ENCODE measurements at places on chromosomes 13 and 19.
A peak's percentile ranks its signal among the peaks of the same experiment; 100 is the strongest.

- DNase-seq, result no peak
Measured at GRCh38 chr19:30118221-30118620, 176.2 kb downstream of the URI1 start.

- DNase-seq, result no peak
Measured at GRCh38 chr19:13781547-13781946, 7.3 kb downstream of the C19orf53 start.

- DNase-seq, result no peak
Measured at GRCh38 chr19:35074426-35075201, 33.1 kb downstream of the HPN start.

DNA sequence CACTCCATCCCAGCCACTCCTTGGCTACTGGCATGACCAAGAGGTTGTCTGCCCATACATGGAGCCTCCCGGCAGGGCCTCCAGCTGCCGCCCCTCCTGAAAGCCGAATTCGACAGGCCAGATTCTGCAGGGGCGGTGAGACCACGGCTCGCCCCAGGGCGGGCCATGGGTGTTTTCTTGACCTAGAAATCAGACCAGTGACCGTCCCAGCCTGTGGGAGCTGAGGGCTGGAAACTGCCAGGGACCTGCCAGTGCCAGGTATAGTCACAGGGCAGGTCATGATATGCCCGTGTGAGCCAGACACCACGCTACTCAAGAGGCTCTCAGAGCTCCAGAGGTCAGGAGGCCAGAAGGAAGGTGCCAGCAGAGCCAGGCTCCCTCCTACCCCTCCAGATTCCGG, 16.8 kb downstream of the DAPK3 start:
- no peak for DNase-seq

DNA sequence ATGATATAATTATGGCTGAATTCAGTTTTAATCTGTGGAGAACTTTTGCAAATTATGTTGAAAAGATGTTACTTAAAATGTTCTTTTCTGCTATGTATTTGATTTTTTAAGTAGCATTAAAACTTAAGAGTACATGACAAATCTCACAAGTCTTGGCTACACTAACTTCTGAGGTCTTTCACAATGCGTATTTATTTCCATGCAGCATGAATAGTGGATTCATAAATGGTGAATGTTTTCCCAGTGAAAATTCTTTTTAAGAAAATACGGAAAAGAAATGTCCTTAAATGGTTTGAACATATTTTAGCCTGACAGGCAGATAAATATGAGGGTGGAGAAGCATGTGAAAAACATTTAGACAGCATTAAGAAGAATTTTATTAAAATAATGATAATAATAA, 30.2 kb downstream of the GARRE1 start:
- no peak for DNase-seq

DNA sequence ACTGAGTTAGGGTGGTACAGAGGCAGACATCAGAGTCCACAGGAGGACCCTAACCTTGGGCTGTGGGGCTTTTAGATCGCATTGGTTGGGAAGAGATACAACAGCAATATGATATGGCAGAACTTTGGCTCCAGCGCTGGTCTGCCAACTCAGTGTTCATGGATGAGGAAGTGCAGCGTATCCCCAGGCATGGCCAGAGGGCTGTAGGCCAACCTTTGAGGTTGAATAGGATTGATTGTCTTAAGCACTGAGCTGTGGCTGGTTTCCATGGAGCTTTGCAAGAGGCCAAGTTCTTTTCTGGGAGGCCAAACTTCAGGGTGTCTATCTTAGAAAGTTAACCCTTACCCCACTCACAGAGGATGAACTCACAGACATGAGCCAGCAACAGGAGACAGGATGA, 144.1 kb upstream of the TMTC4 start:
- DNase-seq, result no peak

- no peak for DNase-seq
Measured at GRCh38 chr13:102703726-102704035, 8.8 kb upstream of the METTL21C start.

- no peak for DNase-seq
Measured at GRCh38 chr19:44973982-44974735, 19.0 kb downstream of the CLPTM1 start.

DNA sequence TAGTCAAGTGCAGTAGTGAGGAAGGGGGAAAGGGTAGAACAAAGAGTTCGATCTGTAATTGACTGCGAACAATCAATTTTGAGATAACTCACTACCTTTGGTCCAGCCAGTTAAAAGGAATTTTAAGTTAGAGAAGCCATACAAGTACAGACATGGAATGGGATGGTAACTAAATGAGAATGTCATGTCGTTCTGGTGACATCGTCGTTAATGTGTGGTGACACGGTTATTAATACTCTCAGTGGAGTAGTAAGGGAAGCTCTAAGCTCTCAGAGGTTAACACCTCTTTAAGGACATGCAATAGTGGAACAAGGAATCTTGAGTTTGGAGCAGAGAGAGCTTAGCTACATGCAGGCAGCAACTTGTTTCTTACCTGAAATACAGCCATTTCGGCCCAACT, 154.9 kb upstream of the KLF12 start:
- no peak for DNase-seq

- DNase-seq, result no peak
Measured at GRCh38 chr19:16404396-16404795, 67.4 kb downstream of the EPS15L1 start.

- DNase-seq, result no peak
Measured at GRCh38 chr19:58546019-58546530, 2.2 kb downstream of the TRIM28 start.

DNA sequence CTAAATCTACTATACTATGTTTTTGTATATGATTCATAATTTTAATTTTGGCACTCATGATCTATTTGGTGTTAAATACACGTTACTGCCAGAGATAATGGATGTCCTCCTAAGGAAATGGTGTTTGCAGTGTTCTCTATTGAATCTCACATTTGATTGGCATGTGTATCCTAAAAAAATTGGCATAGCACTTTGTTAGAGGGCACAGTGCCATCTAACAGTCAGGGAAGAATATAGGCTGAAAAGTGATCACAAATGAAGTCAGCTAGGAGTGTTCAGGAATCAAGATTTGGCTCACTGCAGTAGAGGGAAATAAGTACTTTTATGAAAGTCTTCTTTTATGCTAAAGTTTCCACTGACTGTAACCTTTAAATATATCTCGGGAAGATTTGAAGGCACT, 624.6 kb downstream of the GPC6 start:
- DNase-seq, result no peak

- no peak for DNase-seq
Measured at GRCh38 chr13:79389026-79389425, 17.0 kb downstream of the RBM26 start.

DNA sequence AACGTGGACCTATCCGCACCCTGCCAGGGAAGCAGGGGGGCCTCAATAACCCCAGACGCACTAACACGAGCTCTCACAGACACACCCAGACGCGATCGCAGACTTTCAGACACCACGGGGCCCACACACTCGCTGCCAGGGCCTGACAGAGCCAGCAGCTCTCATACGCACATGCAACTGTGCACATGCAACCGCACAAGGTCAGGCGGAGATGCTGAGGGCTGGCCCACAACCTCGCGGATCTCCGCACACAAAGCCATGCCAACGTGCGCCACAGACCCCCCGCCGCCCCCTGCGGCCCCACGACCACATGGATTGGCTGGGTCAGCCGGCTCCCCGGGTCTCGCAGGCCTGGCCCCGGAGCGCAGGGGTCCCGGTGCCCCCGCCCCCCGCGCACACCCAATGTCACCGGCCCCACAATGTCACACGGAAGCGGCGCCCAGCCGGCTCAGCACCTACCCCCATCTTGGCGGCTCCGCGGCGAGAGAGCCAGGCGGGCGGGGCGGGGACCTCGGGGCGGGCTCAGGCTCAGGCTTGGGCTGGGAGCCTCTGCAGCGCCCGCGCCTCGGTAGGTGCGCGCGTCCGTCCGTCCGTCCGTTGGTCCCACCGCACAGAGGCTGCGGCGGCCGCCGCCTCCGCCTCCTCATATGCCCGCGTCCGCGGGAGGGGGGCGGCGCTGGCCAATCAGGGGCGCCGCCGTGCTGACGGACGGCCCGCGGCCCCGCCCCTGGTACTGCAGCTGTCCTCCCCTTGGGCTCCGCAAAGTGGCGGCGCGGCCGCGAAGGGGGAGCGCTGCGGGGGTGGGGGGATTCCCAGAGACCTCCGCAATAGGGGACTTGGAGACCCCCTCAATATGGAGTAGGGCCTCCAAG, at the start of gene ATP1A3:
TSS of gene ATP1A3 (minus strand) at position 619 of the 872 bp plus-strand sequence. CDS start at position 465, 154 bp downstream.
- peak; percentile 33 for DNase-seq

- DNase-seq, result no peak
Measured at GRCh38 chr13:70841240-70842061, 733.2 kb upstream of the KLHL1 start.

- DNase-seq, result no peak
Measured at GRCh38 chr13:78168981-78169380, 250.3 kb upstream of the EDNRB start.

GRCh38 chr19:5644037-5644436, 21.2 kb downstream of the SAFB start:
- no peak for DNase-seq

DNA sequence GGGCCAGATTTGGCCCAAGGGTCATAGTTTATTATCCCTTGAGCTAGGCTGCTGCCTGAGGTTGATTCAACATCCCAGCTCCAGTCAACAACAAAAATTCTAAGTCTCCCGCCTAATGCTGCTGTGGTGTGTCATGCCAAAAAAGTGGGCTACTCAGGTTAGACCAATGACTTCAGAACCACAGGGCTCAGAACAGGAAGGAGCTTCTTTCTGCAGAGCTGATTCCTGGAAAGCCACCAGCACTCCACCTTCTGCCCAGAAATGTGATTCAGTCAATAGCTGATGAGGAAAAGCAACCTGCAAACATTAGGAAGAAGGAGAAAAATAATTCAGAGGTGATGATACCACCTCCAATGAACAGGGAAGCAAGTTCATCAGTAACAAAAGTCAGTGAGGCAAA, 56.1 kb upstream of the SERPINE3 start:
- no peak for DNase-seq

GRCh38 chr19:6032381-6032780, 54.4 kb upstream of the RANBP3 start:
- DNase-seq, result no peak

DNA sequence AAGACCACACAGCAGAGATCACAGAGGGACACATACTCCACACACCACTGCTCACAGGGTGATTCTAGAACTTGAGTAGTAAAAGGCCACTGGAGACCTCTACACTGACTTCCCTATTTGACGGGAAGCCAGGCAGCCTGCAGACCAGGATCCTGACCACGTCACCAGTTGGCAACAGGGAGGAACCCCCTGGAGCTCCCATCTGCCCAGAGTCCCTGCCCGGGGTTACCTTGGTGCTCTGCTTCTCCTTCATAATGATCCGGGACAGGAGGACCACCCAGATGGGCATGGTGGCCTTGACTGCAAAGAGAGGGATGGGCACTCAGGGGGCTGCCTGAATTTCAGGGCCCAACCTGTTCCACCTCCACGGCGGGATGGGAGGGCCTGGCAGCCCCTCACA, 932 bp downstream of the SLC35E1 start:
- no peak for DNase-seq

DNA sequence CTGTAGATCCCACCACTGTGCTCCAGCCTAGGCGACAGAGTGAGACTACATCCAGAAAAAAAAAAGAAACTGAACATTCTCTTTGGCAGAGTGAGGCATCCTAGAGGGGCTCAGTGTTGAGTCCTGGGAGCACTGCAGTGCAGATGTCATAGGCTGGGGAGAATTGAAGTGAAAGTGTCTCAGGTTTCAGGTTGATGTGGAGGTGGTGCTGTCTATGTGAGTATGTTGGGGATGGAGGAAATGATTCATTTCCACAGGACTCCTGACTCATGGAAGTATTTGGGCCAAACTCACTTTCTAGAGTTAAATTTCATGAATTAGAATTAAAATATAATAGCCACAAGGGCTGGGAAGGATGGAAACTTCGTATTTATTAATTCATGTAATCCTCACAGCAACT, 134.4 kb upstream of the TSC22D1 start:
- no peak for DNase-seq

DNA sequence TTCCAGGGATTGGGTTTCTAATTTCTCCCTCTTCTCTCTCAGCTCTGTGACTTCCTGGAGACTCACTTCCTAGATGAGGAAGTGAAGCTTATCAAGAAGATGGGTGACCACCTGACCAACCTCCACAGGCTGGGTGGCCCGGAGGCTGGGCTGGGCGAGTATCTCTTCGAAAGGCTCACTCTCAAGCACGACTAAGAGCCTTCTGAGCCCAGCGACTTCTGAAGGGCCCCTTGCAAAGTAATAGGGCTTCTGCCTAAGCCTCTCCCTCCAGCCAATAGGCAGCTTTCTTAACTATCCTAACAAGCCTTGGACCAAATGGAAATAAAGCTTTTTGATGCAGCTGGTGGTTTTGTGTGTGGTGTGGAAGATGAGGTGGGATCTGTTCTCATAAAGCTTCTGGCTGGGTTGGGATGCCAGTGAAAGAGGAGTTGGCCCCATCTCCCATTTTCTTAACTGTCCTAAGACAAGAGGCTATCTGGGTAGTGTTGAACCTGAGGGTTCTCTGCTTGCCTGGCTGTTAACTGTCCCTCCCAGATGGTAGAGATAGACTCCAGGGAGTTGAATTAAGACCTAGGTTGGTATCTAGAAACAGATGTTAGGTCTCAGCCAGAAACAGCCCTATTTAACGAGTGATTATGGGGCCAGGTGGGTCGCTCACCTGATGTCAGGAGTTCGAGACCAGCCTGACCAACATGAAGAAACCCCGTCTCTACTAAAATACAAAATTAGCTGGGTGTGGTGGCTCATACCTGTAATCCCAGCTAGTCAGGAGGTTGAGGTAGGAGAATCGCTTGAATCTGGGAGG, 1.6 kb downstream of the FTL start:
- no peak for DNase-seq
